ENCODE measurements at places on chromosomes 13 and 19.

DNA sequence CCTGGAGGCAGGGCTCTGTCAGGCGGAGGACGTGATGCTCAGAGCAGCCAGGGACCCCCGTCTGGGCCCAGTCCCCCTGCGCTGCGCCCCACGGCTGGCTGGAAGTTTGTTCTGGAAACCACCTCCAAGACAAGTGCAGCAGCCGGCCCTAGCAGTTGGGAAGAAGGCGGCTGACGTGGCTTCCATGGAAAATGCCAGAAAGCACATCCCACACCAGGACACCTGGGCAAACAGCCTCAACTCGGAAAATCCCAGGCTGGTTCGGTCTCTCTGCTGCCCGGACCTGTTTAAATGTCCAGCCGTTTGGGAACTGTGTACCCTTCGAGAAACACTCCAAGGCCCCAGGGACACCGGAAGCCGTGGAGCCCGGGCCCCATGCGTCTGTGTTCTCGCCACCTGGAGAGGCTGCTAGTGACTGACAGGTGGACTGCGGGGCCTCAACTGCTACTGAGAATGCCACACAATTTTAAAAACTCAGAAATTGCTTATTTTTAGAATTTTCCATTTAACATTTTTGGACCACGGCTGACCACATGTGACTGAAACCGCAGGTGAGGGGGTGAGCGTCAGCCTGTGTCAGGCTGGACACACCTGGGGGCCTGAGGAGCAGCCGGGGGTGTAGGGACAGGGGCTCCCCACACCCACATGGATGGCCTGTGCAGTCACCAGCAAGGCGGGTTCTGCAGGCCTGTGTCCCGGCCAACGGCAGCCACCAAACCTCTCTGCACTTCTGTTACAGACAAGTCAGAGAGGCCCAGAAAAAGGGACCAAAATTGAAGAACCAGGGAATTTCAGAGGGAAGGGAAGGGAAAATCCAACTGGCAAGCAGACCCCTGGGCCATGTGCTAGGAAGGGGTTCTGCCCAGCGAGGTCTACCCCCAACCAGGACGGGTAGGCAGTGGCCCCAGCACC lies 31.7 kb downstream of the RASA3 start:
- DNase-seq, result no peak

GRCh38 chr19:23071147-23071511 lies 45.7 kb upstream of the ZNF730 start:
- no peak for DNase-seq

- no peak for DNase-seq
These were observed 13.6 kb upstream of the FCHO1 start for GRCh38 chr19:17737690-17738153.

DNA sequence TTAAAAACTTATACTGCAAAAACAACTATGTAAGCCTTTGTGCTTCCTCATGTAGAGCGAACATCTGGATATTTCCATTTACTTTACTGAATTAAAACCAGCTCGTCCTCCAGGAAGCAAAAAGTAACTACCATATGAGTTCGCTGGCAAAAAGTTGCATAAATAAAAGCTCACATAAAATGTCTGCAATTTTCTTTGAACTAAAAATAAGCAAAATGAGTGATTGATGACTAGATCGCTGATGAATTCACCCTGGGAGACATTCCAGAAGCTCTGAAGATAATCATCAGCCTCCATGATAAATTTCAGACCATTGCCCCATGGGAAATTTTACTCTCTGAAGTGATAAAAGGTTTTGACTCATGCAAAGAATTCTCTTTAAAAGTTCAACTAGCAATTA lies 67.3 kb upstream of the SACS start:
- no peak for DNase-seq

DNA sequence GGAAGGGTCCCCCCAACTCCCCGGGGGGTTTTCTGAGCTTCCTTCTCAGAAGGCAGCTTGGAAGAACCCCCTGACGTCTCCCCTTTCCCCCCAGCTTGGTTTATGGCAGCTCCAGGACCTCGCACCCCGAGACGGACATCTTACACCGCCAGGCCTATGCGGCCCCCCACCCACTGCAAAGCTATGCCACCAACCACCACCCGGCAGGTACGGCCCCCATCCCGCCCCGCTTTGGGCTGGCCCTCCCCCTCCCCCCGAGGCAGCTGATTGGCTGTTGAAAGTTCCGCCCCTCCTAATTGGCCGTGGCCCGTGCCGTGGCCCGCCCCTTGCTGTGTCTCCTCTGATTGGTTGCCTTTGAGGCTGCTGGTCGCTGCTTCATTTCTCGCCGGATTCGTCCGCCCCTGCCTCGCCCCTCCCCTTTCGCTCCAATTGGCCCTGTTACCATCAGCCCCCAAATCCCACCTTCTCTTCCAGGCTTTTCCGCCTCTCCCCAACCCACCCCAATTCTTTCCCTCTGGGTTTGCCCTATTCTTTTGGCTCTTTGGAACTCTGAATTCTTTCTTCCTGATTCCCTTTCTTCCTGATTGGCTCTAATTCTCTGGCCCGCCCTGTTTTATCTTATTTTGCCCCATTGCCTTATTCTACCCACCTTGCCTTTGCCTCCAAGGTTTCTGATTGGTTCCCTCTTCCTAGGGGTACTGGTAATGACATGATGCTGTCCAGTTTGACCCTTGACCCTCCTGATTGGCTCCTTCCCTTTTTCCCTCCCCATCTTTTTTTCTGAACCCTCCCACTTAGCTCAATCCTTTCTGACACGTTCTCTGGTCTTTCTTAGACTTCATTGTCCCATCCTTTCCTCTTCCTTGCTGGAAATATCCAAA lies 2.5 kb downstream of the PRR12 start:
- DNase-seq, result peak; percentile 92

DNA sequence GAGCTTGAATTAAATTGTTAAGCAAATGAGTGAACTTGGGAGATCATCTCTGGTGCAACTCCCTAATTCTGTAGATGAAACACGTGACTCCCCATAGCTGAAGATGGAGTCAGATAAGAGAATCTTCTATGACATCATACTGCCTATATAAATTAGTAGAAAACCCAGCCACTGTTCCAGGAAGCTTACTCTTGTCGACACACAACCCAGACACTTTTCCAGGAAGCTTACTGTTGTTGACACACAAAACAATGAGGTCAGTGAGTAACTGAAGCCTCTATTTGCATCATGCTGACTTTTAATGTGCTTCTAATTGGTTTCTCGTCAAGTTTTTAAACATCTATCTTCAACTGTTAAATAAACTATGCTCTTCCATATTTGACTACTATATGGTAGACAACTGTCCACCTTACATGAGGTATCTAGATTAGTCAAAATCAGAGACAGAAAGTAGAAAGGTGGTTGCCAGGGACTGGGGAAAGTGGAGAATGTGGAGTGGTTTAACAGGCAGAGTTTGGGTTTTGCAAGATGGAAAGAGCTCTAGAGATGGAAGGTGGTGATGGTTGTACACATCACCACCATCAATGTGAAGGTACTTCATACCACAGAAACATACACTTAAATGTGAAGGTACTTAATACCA lies 168.2 kb downstream of the FGF14 start:
- no peak for DNase-seq

DNA sequence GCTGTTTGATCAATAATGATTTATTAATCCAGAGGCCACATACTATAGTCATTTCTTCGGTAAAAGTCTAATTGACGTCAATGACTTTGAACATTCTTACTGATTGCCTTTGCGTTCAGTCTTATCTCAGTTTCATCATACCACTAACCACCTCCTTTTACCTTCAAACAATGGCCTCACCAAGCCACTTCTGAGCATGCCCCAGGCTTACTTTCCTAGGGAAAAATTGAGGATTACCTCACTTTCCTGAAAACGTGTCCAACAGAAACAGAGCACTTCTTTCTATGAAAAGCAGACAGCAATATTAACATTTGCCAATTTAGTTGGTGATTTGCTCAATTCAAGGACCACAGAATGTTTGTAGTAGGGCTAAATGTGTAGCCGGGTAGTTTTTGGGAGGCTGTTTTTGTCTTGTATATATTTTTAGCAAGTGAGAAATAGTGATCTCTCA lies 157.6 kb downstream of the KLF5 start:
- DNase-seq, result no peak

DNA sequence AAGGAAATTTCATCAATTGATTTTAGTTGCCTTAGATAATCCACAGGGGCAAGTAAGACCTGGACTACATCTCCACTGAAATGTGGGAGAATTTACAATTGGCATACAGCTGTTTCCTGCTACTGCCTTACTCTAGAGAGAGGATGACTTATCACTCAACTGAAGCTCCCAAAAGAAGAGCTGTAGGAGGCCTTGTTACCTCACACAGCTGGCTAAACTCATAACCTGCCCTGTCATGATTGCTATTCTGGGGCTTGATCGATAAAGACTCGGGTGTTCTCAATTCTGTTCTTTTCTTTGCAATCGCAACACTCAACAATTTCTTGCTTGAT lies 1396.4 kb downstream of the EFNB2 start:
- DNase-seq, result no peak

DNA sequence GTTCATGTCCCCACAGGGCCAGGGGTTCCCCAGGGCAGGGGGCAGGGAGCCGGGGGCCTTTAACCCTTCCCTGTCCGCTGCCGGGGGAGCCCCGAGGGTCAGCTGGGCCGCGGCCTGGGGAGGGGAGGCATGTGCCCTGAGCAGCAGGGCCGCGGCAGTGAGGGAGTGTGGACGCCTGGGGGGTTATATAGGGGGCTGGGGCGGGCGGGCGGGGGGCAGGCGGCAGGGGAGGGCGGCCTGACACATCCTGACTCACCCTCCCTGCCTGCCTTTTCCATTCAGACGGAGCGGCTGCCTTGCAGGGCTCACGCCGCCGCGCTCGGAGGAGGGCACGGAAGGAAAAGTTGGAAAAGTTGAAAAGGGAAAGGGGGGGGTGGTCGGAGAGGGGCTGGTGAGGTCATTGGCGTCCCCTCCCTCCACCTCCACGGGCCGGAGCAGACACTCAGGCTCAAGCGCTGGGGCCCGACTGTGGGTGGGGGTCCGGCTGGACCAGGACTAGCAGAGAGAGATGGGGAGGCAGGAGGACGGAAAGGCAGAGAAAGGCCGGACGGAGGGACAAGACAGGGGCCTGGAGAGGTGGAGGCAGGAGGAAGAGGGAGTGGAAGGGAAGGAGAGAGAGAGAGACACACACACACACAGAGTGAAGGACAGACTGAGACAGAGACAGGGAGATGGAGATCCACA lies at the start of gene IL11:
Gene IL11, minus strand, starts transcription at position 159 of the 684 bp plus-strand sequence. Its CDS starts 153 bp downstream, at position 6.
- DNase-seq, result no peak

DNA sequence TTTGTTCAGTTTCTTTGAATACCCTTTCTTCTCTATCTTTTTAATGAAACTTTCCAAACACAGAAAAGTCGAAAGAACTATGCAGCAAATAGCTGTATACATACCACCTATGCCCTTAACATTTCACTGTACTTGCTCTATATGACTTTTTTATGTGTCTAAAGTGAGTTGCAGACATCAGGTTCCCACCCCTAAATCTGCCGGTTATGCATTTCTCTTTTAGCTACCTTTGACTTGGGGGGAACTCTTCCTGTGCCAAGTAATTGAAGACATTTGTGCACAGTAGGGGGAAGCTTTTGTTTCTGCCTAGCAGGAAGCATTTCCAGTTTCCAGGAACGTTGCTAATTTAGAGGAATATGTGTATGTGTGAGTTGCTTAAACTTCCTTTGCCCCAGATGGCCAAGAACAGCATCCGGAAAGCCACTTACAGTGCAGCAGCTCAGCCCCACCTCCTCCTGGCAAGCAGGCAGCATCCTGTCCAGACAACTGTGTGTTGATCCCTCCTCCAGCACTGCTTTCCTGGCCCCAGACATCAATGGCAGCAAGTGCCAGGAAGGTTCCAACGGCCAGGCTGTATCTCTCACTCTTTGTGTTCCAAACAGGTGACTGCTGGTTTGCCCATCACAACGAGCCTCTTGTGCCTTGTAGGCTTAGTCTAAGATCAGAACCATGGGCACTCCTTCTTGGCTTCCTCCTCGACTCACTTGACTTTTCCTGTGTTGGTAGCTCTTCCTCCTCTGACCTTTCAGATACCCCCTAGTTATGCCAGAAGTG lies 14.7 kb upstream of the GRAMD1A start:
- no peak for DNase-seq

- no peak for DNase-seq
These were observed 583 bp downstream of the TECR start for GRCh38 chr19:14530005-14530348.

GRCh38 chr13:104691767-104692467 lies 1625.7 kb upstream of the SLC10A2 start:
- DNase-seq, result no peak

DNA sequence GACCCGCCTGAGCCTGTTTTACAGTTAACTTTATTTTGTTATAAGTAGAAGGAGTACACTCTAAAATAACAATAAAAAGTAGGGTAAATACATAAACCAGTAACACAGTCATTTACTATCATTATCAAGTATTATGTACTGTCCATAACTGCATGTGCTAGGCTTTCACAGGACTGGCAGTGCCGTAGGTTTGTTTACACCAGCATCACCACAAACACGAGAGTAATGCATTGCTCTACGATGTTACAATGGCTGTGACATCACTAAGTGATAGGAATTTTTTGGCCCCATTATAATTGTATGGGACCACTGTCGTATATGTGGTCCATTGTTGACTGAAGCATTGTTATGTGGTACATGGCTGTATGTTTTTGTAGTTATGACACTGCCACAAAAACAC lies 41.3 kb upstream of the SLC7A9 start:
- no peak for DNase-seq

Data from activated CD4-positive, CD25-positive, alpha-beta regulatory T cell treated with anti-CD3 and anti-CD28 coated beads, Interleukin-2, amount 50 U/mL, for 72 hours (primary cell).